ENCODE measurements at places on chromosomes 5 and 9.

DNA sequence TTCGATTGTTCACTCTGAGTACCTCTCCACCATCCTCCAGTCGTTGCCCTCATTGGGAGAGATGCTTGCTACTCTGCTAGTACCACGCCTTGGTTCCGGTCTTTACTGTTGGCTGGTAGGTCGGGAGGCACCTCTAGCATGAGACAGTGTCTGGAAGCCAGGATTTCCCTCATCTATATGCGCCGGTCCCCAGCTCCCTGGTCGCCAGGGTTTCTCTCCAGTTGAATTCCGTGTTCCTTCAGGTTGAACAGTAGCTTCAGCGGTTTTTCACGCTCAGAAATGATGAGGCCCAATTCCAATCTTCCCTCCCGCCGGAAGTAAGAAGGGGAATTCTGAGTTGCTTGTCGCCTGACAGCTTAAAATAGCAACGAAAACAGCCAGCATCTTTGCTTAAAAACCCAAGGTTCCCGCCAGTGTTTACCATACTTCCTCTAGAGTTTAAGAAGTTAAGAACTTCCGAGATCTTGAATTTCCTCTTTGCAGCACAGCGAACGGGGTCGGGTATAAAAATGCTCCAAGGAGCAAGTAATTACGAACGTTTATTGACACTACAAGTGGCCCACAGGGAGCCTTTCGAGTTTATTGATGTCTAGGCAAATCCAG, 1.3 kb upstream of the ST8SIA4 start:
- peak; percentile 42 for DNase-seq

DNA sequence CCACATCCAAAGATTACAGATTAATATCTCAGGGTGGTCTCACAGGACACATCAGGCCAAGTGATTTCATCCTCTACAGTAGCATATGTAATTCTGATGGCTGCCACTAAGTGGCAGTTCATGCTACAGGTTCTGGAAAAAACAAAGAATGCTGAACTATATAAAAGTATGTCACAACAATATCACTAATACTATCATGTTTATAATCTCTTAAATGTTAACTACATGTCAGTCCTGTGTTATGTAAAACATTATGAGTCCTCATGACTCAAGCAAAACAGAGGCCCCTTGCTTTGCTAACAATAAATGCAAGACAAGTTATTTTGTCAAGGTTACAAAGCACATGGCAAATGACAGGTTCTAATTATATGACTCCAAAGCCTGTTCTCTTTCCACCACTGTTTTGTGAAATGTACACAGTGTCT, 233.2 kb downstream of the FBXL17 start:
- no peak for DNase-seq

- DNase-seq, result no peak
Observed at GRCh38 chr5:130912088-130912487, 253.0 kb downstream of the HINT1 start.

DNA sequence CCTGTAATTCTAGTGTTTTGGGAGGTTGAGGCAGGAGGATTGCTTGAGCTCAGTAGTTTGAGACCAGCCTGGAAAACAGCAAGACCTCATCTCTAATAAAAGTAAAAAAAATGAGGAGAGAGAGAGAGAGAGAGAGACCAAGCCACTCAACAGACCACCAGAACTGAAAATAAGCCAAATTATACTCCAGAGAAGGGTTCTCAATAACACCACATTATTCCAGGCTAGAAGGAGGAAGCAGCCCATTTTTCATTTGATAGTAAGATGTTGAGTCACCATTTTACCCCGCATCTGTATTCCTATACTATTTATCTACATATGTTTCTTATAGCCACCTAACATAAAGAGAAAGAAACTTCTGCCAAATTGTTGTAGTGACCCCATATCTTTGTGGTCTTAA, 134.8 kb downstream of the PCSK5 start:
- DNase-seq, result no peak

GRCh38 chr9:31390403-31391025, 993.9 kb upstream of the ACO1 start:
- DNase-seq, result no peak

- DNase-seq, result no peak
Observed at GRCh38 chr5:171023508-171023907, 161.7 kb downstream of the RANBP17 start.

GRCh38 chr9:12773562-12773961, 1.3 kb upstream of the LURAP1L start:
- DNase-seq, result no peak

DNA sequence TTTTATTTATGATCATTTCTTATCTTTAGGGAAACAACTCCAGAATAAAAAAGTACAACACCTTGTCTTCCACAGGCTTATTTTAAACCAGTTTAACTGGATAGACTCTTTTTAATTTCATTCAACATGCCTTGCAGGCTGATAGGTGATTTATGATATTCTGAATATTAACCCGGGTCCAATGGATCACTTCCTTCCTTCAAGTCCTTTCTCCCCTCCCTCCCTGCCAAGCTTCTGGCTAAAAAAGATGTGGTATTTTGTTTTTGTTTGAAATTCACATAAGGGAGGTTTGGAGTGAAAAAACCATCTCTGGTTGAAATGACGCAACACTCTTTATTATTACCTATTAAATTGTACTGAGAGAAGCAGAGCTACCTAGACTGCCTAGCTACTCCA, 265.3 kb downstream of the MLLT3 start:
- DNase-seq, result no peak

DNA sequence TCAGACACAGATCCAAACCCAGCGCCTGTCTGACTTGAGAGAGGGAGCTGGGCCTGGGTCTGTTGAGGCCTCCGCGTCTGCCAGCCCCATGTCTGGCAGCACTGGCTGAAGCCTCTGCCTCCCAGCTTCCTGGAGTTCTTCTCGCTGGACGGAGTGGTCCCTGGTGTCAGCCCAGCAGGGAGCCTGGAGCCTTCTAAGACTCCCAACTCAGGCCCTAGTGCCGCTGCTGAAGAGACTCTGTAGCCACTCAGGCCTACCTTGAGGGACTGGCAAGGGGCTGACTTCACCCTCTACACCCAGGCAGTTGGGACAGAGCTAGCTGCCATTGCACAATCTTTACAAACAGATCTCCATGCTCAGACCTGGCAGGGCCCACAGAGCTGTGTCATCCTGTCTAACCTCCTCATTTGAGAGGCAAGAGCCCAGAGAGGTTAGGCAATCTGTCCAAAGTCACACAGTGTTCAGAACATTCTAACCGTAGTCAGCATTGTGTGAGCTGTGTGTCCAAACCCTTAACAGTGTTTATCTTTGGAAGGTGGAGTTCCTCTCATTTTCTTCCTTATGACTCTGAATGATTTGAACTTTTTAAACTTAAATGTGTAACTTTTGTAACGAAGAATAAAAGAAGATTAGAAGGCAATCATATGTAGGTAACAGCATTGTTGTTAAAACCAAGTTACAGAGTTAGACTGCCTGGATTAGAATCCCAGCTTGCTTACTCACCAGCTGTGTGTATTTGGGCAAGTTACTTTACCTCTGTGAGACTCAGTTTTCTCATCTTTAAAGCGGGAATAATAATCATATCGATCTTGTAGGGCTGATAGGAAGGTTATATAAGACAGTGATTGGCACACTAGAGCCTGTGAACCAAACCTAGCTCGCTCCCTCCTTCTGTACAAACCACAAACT, 4.6 kb upstream of the DUSP1 start:
- DNase-seq, result no peak

- no peak for DNase-seq
Observed at GRCh38 chr5:38888041-38888440, 42.2 kb downstream of the OSMR start.

- no peak for DNase-seq
Observed at GRCh38 chr5:34511063-34511462, 145.1 kb upstream of the RAI14 start.

DNA sequence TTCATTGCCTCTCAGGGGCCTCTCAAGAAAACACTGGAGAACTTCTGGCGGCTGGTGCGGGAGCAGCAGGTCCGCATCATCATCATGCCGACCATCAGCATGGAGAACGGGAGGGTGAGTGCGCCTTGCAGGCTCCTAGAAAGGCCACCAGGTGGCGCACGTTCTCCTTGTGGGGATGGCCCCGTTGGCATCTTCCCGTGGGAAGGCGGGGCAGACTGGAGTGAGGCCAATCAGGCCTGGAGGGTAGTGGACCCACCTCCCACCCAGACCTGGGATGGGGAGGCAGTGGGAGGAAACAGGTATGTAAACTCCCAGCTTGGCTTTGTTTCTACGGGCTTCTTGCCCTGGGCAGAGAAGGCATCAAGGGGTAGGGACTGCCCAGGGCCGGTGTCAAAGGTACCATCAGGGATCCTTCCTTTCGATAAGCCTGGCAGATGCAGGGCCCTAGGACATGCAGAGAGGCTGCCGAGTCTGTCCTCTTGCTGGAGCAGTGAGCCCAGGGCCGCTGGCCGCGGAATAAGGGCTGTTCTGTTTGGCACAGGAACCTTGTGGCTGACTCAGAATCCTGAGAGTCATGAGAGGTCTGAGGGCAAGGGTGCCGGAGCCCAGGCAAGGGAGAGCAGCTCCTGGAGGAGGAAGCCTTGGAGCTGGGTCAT, 18.9 kb upstream of the SPTLC1 start:
- peak; percentile 62 for DNase-seq

- no peak for DNase-seq
Observed at GRCh38 chr9:133590231-133590855, 18.8 kb downstream of the FAM163B start.

GRCh38 chr5:97568382-97568781, 385.3 kb upstream of the RIOK2 start:
- no peak for DNase-seq

- no peak for DNase-seq
Observed at GRCh38 chr9:129646252-129646651, 4.3 kb upstream of the ASB6 start.

DNA sequence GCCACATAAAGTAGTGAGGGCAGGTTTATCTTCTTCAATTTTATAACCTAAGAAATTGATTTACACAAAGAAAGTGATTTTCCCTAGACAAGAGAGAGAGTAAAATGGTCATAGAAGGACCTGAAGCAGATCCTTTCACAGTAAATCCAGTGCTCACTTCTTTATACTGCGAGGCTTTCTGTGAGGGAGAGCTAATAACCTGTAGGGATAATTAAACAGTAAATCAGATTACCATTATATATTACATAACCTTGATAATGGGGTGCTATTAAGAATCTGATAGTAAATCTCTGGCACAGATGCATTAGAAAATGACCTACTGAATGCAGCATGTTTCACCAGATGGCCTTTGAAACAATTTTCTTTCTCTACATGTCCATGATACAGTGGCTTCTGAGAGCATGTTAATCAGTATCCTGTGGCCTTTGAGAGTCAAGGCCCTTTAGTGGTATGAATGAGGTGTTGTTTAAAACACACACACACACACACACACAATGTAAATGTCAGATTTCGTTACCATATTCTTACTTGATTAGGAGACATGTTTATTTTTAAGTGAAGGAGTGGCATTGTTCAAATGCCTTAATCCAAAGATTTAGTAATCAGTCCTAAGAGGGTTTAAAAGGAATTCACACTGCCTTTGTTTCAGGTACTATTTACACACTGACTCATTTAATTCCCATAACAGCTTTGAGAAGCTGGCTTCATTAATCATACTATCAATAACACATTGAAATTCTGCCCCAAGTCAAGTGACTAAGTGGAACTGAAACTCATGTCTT, 124.7 kb downstream of the ALDH1A1 start:
- no peak for DNase-seq

DNA sequence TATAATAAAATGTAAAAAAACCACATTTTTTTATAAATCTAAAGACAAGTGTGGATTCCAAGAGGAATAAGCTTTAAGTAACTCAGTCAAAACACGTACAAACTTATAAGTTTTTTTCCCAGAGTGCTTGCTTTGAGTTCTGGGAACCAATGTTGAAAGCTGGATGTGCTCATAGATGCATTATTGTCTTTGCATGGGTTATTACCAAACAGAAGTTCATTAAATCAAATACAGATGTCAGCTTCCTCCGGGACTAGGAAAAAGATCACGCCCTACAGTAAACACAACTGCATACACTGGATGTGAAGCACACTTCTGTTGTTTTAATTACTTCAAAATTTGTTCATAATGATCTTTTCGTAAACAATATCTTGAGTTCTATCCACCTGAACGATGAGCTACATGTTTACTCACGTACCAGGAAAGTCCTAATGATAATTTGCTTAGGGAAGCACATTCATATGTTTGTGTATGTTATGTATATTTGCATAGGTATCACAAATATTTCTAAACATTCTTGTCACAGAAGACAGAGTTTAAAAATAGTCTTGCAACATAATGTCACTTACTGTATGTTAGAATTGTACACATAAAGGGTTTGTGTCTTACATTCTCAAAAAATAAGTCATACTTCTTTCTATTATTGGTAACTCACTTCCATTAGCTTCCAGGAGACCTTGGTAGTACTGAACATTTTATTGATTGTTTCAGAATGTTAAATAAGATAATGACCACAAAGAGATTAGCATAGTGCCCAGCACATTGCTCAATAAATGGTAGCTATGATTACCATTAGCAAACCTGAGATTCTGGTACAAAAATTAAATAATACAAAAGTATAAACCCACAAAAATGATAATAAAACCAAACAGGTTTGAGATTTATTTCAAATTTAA, 427.4 kb downstream of the CETN3 start:
- no peak for DNase-seq

Data from CD4-positive, CD25-positive, alpha-beta regulatory T cell (primary cell).